ENCODE measurements at places on chromosomes 3 and 15. TPM values are rescaled to one million over a fixed set of nuclear protein-coding genes. Genes with fewer than 3 reads are reported as not detected.

DNA sequence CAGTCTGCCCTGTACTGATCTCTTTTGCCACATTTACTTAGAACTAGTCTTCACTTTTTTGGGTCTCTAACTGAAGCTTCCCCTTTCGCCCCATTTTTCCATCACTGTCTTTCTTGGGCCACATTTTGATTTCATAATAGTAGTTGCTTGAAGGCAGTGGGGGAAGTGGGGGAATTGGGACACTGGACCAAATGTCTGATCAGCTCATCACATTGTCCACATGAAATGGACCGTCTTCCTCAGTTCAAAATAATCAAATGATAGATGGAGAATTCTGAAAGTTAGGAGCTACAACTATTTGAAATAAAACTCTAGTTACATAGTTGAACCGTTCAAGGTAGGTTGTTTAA is 747 bp downstream of the PDCD6IP start:
- H3K4me3 ChIP-seq: peak overlapping the region; percentile 98
- peaks cover 24% of the 10 kb centered on the region for H3K4me1 ChIP-seq
- no peak overlapping the region for H3K27ac ChIP-seq
- H3K36me3 ChIP-seq: no peaks in the 10 kb centered on the region
- no peaks in the 10 kb centered on the region for H3K27me3 ChIP-seq
- no peak for DNase-seq

DNA sequence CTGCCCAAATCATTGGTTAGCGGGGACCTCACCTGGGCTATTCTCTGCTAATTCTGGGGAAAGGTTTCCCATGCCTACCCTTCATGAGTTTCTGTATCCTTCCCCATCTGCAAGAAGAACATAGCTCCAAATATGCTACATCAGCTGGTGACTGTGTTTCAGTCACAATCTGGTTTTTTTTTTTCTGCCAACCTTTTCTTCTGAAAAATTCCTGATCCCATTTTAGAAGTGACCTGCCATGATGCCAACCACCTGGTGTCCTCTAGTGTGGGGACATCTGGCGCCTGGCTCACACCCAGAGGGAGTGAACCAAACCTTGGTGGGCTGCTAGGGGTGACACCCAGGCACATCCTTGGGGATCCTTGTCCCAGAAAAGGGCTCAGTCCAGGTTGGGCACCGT is 76.1 kb downstream of the CHRD start:
- no peaks in the 10 kb centered on the region for H3K36me3 ChIP-seq
- H3K27ac ChIP-seq: no peak overlapping the region
- DNase-seq: no peak
- no peaks in the 10 kb centered on the region for H3K27me3 ChIP-seq

DNA sequence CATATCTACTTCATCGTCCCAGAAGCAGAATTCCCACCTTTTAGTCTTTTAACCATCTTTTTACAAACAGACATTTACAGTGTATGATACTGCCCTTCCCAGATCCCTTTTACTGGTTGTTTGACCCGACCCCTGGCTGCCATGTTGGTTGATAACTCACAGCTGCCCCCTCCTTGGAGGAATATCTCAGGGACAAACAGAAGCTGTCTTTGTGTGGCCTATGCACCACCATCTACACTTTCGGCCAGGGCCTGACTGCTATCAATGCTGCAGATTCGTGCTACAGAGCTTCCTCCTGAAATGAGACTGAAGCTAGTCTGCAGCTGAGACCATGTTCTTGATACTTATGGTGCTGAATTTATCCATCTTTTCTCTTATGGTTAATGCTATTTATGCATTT is 6.6 kb upstream of the POLQ start:
- no peak overlapping the region for H3K4me3 ChIP-seq
- no peaks in the 10 kb centered on the region for H3K36me3 ChIP-seq
- no peaks in the 10 kb centered on the region for H3K27me3 ChIP-seq
- no peak for DNase-seq
- no peaks in the 10 kb centered on the region for H3K4me1 ChIP-seq
- no peak overlapping the region for H3K27ac ChIP-seq

DNA sequence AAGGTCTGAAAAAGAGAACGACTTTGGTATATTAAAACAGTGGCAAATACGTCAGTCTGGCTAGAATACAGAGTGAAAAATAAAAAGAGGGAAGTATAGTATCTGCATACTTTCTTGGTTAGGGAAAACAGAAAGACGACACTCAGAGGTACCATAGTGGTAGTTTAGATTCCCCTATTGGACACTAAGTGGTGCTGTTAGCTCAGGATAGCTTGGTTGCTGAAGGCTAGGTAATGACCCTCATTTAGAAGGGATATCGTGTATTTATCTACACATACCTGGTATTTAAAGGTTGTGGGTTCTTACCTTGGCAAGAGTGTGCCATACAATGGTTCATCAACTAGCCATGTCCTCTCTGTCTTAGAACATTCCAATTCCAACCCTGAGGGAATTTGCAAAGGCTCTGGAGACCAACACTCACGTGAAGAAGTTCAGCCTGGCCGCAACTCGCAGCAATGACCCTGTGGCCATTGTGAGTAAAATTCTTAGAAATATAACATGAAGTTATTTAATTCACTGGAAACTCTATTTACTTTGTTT is 31.0 kb downstream of the TMOD2 start:
- no peaks in the 10 kb centered on the region for H3K27me3 ChIP-seq
- no peak overlapping the region for H3K4me3 ChIP-seq
- H3K36me3 ChIP-seq: peaks cover 16% of the 10 kb centered on the region
- no peaks in the 10 kb centered on the region for H3K4me1 ChIP-seq
- no peak overlapping the region for H3K27ac ChIP-seq

DNA sequence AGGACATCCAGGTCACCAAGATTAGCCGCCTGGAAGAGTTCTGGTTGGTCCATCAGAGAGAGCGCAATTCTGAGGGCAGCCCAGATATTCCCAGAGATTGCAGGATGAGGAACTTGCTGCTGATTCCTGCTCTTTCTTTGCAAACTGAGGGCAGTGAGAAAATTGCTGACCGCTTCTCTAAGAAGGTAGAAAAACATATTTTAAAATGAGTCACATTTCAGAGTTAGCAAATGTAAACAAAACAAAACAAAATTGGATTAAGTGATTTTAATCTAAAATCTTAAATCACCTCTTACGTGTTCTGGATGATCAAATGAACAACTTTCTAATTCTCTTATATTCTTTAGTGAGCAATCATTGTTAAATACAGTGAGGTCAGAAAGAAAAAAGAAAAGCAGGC is 149.0 kb downstream of the USP13 start:
- no peak overlapping the region for H3K4me3 ChIP-seq
- no peak overlapping the region for H3K27ac ChIP-seq
- no peaks in the 10 kb centered on the region for H3K27me3 ChIP-seq
- no peak for DNase-seq
- no peaks in the 10 kb centered on the region for H3K4me1 ChIP-seq
- no peaks in the 10 kb centered on the region for H3K36me3 ChIP-seq

The TMEM45A gene
- total RNA-seq: 0.36 TPM

- no peak overlapping the region for H3K27ac ChIP-seq
- no peaks in the 10 kb centered on the region for H3K4me1 ChIP-seq
- DNase-seq: no peak
- H3K27me3 ChIP-seq: no peaks in the 10 kb centered on the region
- H3K4me3 ChIP-seq: no peak overlapping the region
Observed at GRCh38 chr3:144774897-144775296, 803.3 kb downstream of the DIPK2A start.

The SLC27A2 gene
- total RNA-seq: 0.70 TPM

- no peak overlapping the region for H3K27ac ChIP-seq
- DNase-seq: no peak
- H3K36me3 ChIP-seq: no peaks in the 10 kb centered on the region
- H3K4me3 ChIP-seq: no peak overlapping the region
Observed at GRCh38 chr3:128557531-128558280, 64.7 kb upstream of the GATA2 start.

- H3K36me3 ChIP-seq: no peaks in the 10 kb centered on the region
- H3K4me3 ChIP-seq: no peak overlapping the region
- H3K4me1 ChIP-seq: peaks cover 13% of the 10 kb centered on the region
- no peak overlapping the region for H3K27ac ChIP-seq
Observed at GRCh38 chr15:63800739-63801138, 33.0 kb downstream of the HERC1 start.

DNA sequence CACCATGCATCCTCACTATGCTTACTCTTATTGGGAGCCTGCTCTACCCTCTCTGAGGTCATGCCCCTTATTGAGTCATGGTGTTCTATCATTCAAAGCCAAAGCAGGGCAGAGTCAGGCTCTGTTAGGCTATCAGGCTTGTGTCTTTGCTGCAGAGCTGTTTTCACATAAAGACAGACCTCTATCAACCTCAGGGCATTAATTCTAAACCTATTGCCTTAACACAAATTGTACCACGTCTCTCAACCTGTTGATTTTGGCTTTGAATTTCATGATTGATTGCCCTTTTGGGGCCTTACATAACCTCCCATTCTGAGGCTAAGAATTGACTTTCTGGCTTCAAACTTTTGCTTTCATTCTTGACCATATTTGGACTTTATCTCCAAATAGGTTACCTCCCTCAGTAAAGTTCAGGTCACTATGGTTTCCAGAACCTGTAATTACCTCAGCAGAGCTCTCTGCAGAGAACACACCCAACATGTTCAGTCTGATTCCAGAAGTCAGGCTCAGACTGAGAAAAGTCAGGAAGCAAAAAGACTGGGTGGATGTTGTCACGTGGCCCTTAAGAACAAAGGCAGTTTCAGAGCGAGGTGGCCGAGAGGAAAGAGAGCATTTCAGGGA is 221.4 kb upstream of the NANOGP8 start:
- DNase-seq: no peak
- H3K36me3 ChIP-seq: no peaks in the 10 kb centered on the region
- no peak overlapping the region for H3K27ac ChIP-seq
- no peaks in the 10 kb centered on the region for H3K27me3 ChIP-seq

DNA sequence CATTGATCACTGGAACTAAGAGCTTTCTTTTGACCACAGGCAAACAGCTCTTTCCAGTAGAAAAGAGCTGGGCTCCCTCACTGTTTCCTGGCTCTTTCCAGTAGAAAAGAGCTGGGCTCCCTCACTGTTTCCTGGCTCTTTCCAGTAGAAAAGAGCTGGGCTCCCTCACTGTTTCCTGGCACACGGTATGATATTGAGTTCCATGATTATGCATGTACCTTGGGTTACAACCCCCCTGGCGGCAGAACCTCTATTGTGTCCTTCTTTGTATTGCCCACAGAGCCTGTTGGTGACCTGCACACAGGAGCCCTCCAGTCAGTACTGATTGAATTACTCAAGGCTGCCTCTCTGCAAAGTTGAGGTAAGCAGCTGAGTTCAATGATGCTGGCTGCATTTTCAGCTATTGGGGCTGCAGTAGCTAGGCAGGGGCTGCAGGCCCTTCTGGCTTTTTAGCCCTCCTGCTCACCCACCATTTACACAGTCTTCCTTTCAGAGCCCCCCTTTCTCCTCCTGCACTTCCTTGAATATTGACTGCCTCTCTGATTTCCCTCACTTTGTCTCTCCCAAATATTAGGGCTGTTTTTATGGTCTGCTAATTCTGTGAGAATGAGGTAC is 10.2 kb downstream of the ACKR2 start:
- no peak overlapping the region for H3K27ac ChIP-seq
- H3K27me3 ChIP-seq: peaks cover 4% of the 10 kb centered on the region
- no peaks in the 10 kb centered on the region for H3K36me3 ChIP-seq
- DNase-seq: no peak
- no peaks in the 10 kb centered on the region for H3K4me1 ChIP-seq

DNA sequence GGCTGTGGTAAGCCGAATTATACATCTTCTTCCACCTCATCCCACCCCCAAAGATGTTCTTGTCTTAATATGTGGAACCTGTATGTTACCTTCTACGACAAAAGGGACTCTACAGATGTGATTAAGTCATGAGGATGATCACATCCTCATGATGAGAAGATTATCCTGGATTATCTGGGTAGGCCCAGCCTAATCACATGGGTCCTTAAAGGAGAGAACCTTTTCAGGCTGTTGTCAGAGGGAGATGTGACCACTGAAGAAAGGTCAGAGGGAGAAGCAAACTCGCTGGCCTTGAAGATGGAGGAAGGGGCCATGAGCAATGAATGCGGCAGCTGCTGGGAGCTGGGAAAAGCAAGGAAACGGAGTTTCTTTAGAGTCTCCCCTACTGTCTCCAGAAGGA is 12.9 kb upstream of the SCG3 start:
- no peaks in the 10 kb centered on the region for H3K4me1 ChIP-seq
- no peak overlapping the region for H3K27ac ChIP-seq
- no peak overlapping the region for H3K4me3 ChIP-seq
- H3K27me3 ChIP-seq: peaks cover 9% of the 10 kb centered on the region
- no peak for DNase-seq
- no peaks in the 10 kb centered on the region for H3K36me3 ChIP-seq

GRCh38 chr3:189726277-189726676 is 95.1 kb downstream of the TP63 start:
- H3K27me3 ChIP-seq: no peaks in the 10 kb centered on the region
- H3K4me3 ChIP-seq: no peak overlapping the region
- H3K27ac ChIP-seq: no peak overlapping the region
- DNase-seq: no peak
- no peaks in the 10 kb centered on the region for H3K36me3 ChIP-seq
- H3K4me1 ChIP-seq: no peaks in the 10 kb centered on the region

DNA sequence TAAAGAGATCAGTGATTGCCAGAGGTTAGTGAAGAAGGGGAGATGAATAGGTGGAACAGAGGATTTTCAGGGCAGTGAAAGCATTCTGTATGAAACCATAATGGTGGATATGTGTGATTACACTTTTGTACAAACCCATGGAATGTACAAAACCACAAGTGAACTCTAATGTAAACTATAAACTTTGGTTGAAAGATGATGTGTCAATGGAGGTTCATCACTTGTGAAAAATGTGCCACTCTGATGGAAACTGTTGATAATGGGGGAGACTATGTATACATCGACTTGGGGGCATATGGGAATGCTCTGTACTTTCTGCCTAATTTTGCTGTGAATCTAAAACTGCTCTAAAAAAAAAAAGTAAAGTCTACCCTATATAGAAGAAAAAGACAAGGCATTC is 68.7 kb upstream of the ARHGEF3 start:
- no peak overlapping the region for H3K4me3 ChIP-seq
- H3K4me1 ChIP-seq: peaks cover 2% of the 10 kb centered on the region
- no peak overlapping the region for H3K27ac ChIP-seq
- H3K36me3 ChIP-seq: no peaks in the 10 kb centered on the region

The NANOGP8 gene
- not detected for total RNA-seq

- no peaks in the 10 kb centered on the region for H3K27me3 ChIP-seq
- no peaks in the 10 kb centered on the region for H3K4me1 ChIP-seq
- H3K27ac ChIP-seq: no peak overlapping the region
Observed at GRCh38 chr15:78666010-78666409, 25.0 kb upstream of the CHRNB4 start.

DNA sequence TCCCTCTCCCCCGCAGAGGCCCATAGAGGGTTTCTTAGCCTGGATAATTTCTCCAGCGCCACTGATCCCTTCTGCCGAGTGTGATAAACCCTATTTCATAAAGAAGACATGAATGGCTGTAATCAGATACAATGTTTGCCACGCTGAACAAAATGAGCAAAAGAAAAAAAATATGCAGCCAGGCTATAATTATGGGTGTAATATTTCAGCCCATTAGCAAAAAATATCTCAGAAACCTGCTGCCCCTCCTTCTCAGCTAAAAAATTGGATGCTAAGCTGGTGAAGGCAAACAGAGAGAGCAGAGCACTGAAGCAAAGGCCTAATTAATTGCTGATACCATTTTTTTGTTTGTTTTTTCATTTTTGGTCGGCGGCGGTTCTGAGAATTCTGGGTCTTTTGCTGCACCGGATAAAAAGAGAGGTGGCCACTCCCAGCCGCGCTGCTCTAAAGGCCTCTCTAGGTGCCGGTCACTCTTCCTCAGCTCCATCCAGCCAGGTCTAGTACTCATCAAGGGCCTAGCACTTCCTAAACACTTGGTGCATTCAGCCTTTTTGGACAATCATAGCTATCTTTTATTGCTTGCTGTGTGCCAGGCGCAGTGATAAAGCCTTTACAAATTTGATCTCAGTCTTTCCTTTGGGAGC is 128.7 kb upstream of the TLE3 start:
- no peaks in the 10 kb centered on the region for H3K27me3 ChIP-seq
- no peak for DNase-seq
- no peaks in the 10 kb centered on the region for H3K36me3 ChIP-seq
- H3K4me1 ChIP-seq: no peaks in the 10 kb centered on the region
